ENCODE measurements at places on chromosomes 2 and 18.

DNA sequence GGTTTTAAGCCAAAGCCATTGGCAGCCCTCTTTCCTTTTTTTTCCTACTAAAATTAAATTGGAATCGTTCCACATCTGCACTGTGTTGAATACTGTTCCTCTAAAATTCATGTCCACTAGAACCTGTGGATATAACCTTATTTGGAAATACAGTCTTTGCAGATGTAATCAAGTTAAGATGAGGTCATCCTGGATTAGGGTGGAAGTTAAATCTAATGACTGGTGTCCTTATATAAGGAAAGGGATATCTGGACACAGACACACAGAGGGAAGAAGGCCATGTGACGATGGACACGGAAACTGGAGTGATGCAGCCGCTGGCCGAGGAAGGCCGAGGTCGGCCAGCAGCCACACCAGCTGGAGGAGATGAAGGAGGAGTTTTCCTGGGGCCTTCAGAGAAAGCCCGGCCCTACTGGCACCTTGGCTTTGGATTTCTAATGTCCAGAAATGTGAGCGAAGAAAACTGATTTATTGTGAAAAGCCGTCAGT lies 49.4 kb downstream of the LONRF2 start:
- DNase-seq: no peak

DNA sequence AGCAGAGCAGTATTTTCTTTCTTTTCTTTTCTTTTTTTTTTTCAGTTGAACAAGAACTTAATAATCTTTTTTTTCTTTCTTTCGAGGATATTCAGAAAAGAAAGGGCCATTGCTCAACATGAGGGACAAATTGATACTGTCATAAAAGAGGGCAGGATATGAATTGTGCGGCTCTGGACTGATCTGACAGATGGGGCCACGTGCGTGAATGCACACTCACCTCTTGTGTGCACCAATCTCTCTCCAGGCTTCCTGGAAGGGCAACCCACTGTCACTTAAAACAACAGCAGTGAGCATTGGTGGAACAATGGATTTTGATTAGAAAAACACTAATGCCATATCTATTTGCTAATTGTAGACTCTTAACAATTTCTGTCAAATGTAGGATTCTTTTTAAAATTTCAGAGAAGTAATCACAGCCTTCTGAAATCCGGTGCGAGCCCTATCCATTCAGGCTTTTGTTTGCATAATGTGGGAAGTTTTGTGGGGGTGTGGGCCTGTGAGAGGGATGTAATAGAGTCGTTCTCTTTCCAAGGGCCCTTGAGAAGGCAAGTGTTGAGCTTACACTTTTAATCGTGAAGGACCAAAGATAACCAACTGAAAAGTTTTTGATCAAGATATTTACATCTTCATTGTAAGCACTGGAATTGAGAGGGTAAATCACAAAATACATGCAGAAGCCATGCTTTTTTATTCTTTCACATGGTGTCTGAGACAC lies 298.8 kb downstream of the SP3 start:
- DNase-seq: no peak

DNA sequence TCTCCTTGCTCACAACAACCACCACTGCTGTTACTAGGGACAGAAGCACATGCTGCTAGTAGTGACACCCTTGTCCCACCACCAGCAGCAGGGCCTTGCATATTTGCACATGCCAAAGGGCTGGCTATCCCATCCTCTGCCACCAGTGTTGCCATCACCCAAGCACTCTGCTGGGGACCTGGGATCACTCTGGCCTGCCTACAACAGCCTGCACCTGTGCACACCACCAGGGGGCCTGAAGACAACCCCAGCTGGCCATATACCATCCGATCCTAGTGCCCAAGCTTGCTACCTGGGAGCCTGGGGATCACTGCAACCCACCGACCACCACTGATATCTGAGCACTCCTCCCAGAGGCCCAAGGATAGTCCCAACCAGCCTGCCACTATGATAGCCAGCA lies 99.9 kb upstream of the FANCL start:
- DNase-seq: no peak

DNA sequence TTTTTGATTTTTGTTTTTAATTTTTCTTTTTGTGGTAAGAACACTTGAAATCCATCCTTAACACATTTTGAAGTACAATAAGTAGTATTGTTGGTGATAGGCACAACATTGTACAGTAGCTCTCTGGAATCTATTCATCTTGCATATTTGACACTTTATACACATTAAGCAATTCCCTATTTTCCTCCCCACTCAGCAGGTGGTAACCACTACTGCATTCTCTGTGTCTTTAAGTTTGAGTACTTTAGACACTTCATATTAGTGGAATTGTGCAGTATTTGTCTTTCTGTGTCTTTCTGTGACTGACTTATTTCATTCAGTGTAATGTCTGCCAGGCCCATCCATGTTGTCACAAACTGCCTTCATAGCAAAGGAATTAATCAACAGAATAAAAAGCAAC lies 471.7 kb upstream of the CDH20 start:
- DNase-seq: no peak

- DNase-seq: no peak
These were observed 3.1 kb downstream of the ATOH8 start for GRCh38 chr2:85756822-85757435.
